Caco-2 (cell line): ENCODE measurements at places on chromosomes 1 and 21.

DNA sequence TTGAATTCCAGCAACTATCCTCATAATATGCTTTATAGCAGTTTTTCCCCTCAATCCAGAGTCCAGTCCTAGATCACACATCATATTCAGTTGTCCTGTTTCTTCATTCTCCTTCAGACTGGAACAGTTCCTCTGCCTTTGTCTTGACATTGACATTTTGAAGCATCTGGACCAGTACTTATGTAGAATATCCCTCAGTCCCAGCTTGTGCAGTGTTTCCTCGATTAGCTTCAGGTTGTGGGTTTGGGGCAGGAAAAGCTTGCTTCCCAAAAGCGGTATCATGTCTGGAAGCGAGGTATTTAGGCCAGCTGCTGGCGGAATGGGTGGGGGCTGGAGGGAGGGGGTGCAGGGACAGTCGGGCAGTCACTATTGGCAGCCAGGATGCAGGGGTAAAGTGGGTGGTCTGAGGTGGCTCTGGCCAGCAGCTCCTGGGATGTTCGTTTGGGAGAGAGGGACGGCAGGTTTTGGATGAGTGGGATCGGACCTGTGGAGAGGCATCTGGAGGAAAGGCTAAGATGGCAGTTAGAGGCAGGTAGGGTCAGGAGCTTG lies 6.5 kb downstream of the THEMIS2 start:
- DNase-seq = no peak

DNA sequence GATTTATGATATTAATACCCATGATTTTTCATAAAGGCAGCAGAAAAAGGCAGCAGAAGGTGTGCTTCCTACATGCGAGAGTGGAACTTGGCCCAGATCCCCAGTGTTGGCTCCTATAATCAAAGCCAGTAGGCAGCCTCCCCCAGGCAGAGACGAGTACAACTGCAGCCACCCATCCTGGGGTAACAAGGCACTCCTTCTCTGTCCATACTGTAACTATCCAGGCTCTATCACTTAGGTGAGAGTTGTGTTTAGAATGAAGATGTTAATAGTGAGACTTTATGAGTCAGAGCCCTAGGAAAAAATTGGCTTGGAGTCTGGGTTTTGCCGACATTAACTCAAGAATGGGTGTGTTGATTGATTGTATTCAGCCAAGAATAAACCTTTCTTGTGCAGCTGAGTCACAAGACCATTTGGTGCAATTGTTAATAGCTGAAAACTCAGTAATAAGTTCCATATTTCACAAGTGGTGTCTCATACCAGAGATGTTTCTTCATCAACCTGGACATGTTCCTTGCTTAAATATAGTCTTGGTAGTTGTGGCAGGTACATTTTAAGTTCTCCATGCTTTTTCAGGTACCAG lies 322.3 kb downstream of the DUSP10 start:
- no peak for DNase-seq

DNA sequence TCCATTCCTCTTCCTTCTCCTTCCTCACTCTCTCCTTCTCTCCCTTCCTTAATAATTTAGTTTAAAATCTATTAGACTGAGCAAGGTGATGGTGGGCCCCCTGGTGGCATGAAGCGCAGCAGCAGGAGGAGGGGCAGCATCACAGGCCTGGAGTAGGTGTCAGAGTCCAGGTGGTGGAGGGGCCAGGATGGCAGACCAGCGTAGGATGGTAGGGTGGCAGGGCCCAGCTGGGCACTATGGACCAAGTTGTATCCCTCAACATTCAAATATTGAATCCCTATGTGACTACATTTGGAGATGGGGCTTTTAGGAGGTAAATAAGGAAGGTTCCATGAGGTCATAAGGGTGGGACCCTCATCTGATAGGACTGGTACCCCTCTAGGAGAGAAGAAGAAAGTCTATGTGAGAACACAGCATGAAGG lies 61.0 kb downstream of the WDR4 start:
- DNase-seq = no peak

DNA sequence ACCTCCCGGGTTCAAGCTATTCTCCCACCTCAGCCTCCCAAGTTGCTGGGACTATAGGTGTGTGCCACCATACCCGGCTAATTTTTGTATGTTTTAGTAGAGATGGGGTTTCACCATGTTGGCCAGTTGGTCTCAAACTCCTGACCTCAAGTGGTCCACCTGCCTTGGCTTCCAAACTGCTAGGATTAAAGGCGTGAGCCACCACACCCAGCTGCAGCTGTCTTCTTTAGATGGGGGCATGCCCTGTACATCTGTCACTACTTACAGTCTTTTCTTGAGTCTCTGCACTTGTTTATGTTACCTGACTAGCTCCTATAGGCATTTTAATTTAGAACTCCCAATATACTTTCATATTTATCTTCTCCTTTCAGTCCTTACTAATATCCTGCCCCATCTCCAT lies 64.2 kb downstream of the SELENOF start:
- DNase-seq = no peak
